Stimulated activated CD8-positive, alpha-beta memory T cell treated with anti-CD3 and anti-CD28 coated beads, Interleukin-2, amount 100 ng/mL, for 1 hour (primary cell): ENCODE measurements at places on chromosomes 11 and 22.

DNA sequence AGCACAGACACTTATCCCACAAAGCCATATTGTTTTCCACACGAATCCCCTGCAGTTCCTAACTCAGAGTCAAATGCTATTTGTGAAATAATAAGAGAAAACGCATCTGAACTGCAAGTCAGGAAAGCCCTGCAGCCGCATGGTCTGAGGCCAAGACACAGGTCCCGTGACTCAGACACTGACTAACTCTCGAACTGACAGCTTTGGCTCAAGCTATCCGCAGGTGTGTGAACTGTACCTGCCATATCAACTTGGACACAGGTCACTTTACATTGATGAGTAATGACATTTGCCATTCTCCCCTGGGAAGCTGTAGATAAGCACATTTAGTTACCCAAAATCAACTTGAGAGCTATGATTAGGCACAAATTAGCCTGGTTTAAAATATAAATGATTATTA, 34.9 kb upstream of the NFRKB start:
- DNase-seq = no peak

DNA sequence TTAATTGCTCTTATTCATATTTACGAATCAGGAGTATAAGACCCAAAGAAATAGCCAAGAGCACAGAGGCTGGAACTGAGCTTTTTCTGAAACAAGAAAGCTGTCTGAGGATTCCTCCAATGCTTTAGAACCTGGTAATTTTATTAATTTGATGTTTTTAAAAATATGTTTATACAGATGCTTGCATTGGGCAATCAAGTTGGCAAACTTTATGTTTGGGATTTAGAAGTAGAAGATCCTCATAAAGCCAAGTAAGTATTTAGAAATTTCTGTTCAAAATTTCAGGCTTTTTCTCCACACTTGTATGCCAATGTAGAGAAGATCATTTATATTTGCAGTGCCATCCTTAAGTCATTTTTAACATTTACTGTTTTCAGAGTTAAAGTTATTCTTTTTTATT, 24.3 kb upstream of the HIKESHI start:
- DNase-seq = no peak

- no peak for DNase-seq
Observed at GRCh38 chr11:106627694-106628093, 390.6 kb downstream of the GUCY1A2 start.

DNA sequence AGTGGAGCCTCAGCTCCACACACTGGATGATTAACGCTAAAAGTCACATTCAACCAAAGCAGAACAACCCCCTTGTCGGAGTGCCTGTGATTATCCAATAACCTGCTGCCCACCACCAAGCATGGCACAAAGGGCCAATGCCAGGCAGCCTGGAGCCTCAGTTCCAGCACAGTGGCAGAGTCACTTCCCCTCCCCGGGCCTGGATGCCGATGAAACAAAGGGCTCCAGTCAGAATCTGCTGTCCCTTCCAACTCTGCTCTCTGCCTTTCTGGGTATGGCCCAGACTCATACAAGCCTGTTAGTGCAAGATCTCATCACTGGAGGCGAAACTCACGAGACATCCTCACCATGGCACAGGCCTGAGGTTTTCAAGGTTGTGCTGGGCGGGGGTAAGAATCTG, 52.1 kb downstream of the CLTCL1 start:
- no peak for DNase-seq

DNA sequence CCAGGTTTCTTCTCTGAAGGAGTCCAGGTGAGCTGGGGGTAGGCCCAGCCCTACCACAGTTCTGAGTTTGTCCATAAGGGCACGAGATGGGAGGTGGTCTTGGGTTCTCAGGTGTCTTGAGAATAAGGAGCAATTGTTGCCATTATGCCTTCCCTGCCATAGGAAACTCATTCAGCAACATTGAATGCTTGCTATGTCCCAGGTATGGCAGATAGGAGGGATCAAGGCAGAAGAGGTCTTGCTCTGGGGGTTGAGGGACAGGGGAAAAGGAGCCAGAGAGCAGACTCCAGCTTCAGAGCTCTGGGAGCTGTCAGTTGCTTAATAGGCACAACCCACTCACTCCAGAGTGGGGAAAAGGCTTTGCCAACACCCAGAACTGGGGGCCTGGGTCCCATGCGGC, 4.3 kb downstream of the SELENOM start:
- no peak for DNase-seq

DNA sequence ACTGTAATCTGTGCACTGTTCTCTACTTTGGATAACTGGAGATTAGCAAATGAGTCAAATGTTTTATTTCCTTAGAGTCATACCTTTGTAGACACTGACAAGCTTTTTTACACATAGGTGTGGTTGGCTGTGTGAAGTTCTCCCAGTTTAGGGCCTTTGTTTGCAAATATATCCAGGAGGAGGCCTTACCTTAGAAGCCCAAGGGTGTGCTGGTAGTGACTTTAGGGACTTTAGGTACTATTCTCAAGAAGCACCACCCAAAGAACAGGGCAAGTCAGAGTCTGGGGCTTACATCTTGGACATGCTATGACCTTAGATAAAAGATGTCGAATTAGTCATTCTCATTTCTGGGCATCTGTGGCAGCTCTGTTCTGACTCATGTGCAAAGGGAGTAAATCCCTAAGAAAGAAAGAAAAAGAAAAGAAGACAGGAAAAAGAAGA, 4.8 kb upstream of the FAR1 start:
- DNase-seq = no peak

GRCh38 chr11:118856314-118856713, 27.4 kb upstream of the CXCR5 start:
- no peak for DNase-seq

DNA sequence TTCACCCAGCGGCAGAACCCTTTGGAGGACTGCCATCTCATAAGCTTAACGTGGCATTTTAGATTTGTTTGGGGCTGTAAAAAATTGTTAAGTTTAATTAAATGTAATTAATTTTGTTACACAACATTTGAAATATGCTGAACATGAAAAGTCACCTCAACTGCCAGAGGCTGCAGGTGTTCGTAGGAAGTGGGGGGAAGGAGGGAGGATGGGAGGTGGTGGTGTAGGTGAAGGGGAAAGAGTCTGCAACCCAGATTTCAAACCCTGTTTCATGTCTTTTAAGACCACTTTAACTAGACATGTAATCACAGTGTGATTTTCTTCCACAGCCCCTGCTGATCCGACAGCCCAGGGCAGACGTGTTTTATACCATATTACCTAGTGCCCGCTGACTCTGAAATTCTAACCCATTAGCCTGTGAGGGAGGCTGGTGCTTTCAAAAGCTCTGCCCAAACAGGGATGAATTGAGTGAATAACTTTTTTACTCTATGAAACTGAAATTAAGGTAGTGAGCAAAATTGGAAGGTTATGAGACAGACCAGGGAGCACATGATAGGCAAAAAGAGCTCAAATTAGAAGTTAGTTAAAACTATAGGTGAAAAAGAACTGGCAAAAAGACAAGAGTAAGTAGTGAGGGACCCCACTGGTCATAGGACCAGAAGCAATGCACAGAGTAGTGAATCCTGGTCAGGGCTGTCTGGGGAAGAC, 279.8 kb downstream of the DDX10 start:
- no peak for DNase-seq

DNA sequence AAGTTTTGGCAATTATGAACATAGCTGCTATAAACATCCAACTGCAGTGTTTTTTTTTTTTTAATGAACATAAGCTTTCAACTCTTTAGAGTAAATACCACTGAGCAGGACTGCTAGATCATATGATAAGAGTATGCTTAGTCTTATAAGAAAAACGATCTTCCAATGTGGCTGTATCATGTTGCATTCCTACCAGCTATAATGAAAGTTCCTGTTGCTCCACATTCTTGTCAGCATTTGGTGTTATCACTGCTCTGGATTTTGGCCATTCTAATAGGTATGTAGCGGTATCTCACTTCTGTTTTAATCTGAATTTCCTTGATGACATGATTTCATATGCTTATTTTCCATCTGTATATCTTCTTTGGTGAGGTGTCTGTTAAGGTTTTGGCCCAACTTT, 50.4 kb downstream of the PDGFD start:
- no peak for DNase-seq

DNA sequence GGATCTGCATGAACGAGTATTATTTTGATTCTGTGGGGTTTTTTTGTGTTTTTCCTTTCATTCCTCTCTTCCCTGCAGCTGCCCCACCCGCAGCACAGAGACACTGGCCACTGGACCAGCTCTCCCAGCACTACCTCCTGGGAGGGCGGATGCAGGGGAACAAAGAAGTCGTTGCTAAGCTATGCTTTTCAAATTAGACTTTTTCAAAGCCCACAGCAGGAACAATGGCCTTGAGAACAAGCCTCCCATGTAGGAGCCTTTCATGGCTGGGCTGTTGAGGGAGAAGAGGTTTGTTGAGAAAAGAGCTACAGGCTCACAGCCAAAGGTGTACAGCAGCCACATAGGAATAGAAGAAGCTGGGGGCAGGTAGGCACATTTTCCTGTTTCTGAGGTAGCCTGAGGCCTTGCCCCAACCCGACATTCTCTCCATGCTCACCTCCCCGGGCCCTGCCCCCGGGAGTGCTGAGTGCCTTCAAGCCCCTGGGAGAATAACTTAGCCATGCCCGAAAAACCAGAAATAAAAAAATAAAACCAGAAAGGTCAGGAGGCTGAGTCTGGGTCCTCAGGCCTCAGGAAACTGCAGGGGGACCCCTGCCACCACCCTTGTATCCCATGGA, 20.5 kb upstream of the SYT12 start:
- no peak for DNase-seq

- no peak for DNase-seq
Observed at GRCh38 chr11:35305670-35306382, 113.5 kb downstream of the SLC1A2 start.

DNA sequence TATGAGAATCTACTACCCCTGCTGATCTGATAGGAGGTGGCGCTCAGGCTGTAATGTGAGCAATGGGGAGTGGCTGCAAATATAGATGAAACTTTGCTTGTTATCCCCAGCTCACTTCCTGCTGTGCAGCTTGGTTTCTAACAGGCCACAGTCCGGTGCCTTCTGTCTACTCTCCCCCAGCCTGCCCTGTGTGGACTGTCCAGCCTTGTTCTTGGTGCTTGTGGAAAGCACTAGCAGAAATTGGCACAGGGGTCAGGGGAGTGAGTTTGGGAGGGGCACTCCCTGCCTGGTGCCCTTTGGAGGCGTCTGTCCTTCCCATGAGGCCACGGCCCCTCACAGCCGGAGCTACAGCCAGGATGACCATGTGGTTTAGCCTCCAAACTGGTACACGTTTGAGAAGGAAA, 14.3 kb downstream of the MOV10L1 start:
- DNase-seq = no peak

DNA sequence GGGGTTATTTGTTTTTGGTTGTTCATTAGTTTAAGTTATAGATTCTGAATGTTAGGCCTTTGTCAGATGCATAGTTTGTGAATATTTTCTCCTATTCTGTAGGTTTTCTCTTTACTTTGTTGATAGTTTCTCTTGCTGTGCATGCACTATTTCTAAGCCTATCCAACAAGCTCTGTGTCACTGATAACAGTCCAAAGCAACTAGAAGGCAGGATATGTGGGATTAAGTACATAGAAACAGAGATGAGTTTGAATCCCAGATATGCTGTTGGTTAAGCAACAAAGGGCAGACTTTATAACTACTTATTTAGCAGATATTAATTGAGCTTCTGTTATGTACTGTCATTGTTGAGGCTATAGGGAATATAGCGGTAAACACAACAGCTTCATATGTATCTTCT, 390.4 kb downstream of the INSC start:
- no peak for DNase-seq

DNA sequence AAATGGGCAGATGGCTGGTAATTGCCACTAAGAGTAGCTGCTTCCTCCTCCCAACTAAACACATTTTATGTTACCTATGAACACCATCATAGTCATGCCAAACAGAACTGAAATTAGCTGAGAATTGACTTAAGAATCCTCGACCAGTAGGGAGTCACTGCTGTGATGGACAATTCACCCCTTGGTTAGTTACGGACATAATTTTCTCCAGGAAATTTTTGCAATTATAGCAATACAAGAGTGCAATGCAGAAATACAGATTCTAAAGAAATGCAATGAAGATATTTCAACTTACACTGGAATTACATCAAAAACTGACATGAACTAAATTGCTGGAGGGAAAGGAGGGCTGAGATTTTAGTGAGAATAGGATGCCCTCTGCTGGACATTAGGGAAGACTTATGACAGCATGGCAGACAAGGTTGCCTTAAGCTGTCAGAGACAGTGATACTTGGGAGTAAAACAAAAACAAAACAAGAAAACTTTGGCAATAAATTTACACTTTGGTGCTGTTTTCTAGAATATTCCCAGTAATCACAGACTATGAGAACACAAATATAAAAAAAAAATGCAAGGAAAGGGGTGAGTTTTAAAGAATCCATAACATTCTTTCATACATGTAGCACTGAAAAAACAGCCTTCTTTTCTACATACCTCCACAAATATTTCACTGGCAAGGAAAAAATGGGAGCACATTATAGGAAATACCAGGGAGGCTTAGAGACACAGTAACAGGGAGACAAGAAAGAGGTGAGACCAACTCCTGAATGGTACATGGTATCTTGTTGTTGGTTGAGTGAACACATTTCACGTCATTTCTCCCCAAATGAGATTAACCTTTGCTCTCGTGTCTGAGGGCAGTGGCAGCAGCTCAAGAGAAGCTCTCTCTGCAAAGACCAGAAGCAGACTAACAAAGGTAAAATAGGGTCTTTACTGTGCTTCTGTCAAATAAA, 11.2 kb upstream of the PPP2R1B start:
- no peak for DNase-seq

- no peak for DNase-seq
Observed at GRCh38 chr11:119885861-119886567, 157.0 kb upstream of the NECTIN1 start.

DNA sequence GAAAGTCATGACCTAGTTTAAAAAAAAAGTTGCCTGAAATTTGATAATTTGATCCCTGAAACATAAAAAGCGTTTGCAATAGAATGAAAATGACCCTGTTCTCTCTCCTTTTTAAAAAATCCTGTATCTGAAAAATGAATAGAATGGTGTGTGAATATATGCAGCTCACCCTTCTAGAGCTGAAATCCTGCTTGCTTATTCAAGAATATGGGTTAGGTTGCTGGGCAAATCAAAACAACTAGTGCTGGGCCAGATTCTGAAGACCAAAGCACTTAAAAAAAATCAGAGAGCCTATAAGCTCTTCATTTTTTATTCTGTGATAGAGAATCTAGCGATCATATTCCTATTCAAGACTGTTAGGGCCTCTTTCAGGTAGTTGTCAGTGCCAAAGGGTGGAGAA, 131.6 kb downstream of the MPPED2 start:
- no peak for DNase-seq

DNA sequence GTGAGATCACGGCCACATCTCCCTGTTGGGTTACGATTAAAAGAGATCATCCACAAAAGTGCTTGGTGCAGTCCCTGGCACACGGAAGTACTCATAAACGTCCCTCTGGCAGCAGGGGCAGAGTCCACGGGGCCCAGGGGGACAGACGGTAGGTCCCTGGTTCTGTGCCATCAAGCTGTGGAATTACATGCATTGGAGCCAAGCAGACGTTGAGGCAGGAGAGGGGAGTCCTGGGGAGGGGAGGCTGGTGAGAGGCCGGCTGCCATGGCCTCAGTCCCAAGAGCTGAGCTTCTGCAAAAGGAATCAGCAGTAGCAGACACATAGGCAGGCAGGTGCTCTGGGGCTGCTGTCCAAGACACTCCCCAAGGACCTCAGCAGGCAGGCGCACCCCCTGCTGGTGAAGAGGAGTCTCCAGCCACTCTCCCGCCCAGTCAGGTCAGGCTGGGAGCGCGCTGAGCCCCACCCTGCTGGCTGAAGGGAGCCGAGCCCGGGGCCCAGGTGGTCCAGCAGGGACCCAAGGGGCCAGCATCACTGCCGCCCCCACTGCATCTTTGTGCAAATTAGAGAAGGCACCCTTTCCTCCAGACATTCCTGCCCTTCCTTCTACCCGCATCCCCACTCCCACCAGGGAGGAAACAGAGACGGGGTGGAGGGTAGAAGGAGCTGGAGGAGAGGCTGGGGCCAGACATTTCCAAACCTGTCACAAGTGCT, 7.6 kb upstream of the KCTD17 start:
- DNase-seq = no peak
